ENCODE measurements at places on chromosomes 5 and 9.

DNA sequence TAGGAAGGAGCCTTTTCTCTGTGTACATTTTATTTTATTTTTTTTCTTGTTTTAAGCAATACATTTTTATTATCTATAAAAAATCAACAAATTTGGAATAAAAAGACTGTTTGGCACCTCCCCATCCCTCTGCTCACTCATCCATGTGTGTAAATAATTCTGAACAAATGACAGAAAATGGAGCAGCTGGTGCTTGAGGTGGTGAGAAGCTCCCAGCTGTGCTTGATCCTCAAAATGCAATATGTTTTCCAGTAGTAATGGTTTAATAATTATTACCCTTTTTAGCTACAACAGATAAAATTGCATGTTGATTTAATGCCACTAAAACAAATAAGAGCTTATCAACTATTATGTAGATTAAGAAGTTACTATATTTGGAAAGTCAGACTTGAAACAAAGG, 132.5 kb downstream of the CDH18 start:
- no peak overlapping the region for H3K4me3 ChIP-seq
- no peaks in the 10 kb centered on the region for H3K36me3 ChIP-seq
- H3K4me1 ChIP-seq, result no peaks in the 10 kb centered on the region
- DNase-seq, result no peak
- no peaks in the 10 kb centered on the region for H3K27me3 ChIP-seq
- no peak overlapping the region for H3K27ac ChIP-seq

GRCh38 chr9:26559506-26559905, 333.1 kb downstream of the CAAP1 start:
- DNase-seq, result no peak
- no peaks in the 10 kb centered on the region for H3K36me3 ChIP-seq
- no peak overlapping the region for H3K4me3 ChIP-seq

- H3K36me3 ChIP-seq, result no peaks in the 10 kb centered on the region
- peaks cover under 1% of the 10 kb centered on the region for H3K27me3 ChIP-seq
- no peak overlapping the region for H3K27ac ChIP-seq
These were observed 154.9 kb downstream of the FGF18 start for GRCh38 chr5:171574376-171574775.

- no peaks in the 10 kb centered on the region for H3K36me3 ChIP-seq
- no peaks in the 10 kb centered on the region for H3K4me1 ChIP-seq
- no peak for DNase-seq
- H3K27me3 ChIP-seq, result no peaks in the 10 kb centered on the region
- no peak overlapping the region for H3K4me3 ChIP-seq
- H3K27ac ChIP-seq, result no peak overlapping the region
These were observed 44.1 kb upstream of the CEMIP2 start for GRCh38 chr9:71812385-71812784.

DNA sequence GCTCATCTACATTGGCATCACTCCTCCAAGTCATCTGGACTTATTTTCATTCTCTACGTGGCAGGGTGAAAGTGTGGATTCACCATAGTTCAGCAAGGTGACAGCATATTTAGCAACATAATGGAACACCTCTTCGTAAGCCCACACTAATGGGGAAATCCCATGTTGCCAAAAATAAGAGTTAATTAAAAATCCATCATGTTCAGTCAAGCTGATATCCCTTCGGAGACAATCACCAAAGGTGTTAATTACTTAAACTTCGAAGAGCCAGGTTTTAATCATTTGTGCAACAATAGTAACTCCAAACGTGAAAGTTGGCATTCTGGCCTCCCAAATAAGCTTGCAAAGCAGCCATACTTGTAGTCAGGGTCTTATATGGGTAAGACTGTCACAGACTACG, 242.9 kb downstream of the NSG2 start:
- H3K36me3 ChIP-seq, result no peaks in the 10 kb centered on the region
- H3K4me3 ChIP-seq, result no peak overlapping the region
- H3K27me3 ChIP-seq, result no peaks in the 10 kb centered on the region
- no peak overlapping the region for H3K27ac ChIP-seq

DNA sequence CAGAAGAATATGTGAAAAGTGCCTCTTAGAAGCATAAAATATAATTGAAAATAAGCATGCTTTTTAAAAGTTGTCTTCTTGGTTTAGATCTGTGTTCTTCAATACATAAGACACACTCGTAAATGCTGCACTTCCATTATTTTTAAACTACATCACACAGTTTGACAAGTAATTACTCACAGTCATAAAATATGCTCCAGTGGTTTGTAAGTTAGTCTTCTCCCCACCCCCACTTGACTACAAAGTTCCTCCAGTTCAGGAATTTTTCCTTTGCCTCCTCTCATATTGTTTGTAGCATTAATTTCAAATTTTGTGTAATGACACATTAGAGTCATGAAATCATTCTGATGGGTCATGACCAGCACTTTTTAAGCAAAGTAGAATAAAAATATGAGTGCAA, 60.3 kb upstream of the PTGER4 start:
- H3K27me3 ChIP-seq, result peaks cover 3% of the 10 kb centered on the region
- no peaks in the 10 kb centered on the region for H3K36me3 ChIP-seq
- no peak overlapping the region for H3K27ac ChIP-seq
- H3K4me1 ChIP-seq, result no peaks in the 10 kb centered on the region

DNA sequence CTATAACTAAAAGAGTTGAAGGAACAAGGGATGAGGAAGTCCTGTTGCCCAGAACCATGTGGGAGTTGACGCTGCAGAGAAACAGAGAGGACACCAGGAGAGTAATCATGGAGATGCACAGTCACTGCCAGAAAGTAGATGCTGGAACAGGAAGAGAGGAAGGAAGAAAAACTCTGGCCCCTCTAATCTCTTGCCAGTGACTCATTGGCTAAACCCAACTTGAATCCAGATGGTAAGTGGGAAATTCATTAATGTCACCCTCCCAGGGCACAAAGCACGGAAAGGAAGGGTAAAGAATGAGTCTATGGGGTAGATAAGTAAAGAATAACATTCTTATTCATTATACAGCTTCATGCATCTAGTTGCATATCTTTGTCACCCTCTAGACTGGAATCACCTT, 631.9 kb downstream of the PRELID2 start:
- no peaks in the 10 kb centered on the region for H3K4me1 ChIP-seq
- no peaks in the 10 kb centered on the region for H3K36me3 ChIP-seq
- no peak for DNase-seq
- no peak overlapping the region for H3K27ac ChIP-seq
- H3K27me3 ChIP-seq, result no peaks in the 10 kb centered on the region

DNA sequence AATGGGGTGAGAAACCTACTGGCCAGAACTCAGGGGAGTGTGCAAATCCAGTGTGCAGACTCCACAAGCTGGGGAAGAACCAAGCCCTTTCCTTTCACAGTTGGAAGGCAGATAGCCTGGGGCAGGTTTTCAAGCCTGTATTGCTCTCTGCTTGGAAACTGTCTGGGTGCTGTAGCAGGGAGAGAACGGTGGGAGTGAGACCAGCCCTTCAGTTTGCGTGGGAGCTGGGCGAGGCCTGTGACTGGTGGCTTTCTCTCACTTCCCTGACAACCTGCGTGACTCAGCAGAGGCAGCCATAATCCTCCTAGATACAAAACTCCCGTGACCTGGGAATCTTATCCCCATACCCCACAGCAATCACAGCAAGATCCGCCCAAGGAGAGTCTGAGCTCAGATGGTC, 44.9 kb upstream of the SNCAIP start:
- no peaks in the 10 kb centered on the region for H3K36me3 ChIP-seq
- DNase-seq, result no peak
- no peak overlapping the region for H3K27ac ChIP-seq
- H3K27me3 ChIP-seq, result no peaks in the 10 kb centered on the region
- H3K4me3 ChIP-seq, result no peak overlapping the region
- no peaks in the 10 kb centered on the region for H3K4me1 ChIP-seq
